Transverse colon (tissue), 4 donors: ENCODE measurements at places on chromosomes 12 and 14.

- DNase-seq = no peak
Measured at GRCh38 chr14:66111891-66112290, 374.3 kb upstream of the CCDC196 start.

DNA sequence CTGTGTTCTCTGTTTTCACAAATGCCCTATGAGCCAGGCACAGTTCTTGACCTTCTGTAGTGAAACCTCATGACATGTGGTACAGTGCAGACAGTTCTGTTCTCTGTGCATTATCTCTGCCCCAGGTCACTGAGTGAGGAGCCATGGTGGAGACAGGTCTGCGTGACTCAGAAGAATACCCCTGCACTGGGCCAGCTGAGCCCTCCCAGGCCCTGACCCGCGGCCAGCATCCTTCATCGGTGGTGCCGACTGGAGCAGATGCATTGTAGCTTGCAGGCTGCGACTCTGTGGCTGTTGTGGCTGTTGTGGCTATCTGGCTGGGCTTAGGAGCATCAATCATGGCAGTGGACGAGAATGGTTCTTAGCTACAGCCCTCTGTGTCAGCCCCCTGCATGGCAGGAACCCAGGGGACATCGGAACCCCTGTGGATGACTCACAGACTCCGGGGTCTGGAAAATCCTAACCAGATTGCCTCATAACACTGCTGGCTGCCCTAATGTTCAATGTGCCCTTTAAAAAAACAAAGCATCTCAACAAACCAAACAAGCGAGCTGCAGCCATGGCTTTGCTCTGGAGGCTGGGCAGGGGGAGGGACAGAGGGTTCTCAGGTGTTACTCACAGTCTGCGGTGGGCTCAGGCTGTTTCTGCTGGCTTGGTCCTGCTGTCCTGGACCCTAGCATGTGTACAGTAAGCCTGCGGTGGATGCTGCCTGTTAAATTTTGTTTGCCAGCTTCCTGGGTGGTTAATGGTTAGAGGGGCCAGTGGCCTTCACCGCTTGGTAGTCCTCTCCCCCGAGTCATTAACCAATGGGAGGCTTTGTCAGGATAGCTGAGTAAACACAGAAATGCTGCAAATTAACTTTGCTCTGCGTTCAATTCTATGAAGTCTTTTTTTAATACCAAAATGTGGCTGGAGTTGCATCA lies at the start of gene SERPINA6:
Gene SERPINA6, minus strand, starts transcription at position 689 of the 923 bp plus-strand sequence. CDS start 8,688 bp downstream, outside the sequence.
- no peak for DNase-seq

- no peak for DNase-seq
Measured at GRCh38 chr12:44389038-44389437, 487.1 kb downstream of the NELL2 start.

- no peak for DNase-seq
Measured at GRCh38 chr12:53208877-53209463, 1.9 kb upstream of the ITGB7 start.

DNA sequence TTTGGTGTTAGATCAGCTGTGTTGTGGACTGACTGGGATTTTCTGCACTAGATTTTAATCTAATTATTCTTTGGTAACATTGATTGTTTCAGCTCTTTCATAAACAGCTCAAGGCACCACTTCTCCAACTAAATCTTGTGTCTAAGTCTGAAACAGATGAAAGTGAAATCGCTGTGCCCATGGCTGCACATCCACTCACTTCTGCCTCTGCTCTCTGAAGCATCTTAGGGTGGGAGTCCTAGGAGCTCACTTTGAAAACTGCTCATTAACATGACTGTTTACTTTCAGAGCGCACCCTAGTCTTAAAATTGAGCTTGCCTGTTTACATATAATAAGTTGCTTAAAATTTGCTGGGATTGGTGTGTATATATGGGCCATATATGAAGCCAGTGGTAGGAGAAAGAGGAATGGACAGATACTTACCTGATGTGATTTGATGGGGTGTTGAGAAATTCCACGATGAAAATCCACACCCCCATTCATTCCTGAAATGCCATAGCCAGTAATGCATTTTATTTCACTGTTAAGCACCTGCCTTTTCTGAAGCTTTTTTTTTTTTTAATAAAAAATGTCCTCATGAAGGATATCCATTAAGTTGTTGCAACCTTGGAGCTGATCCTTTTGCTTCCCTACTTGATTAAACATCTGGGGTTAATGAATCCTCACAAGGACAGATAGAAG lies 52.8 kb downstream of the PPFIBP1 start:
- DNase-seq = no peak

DNA sequence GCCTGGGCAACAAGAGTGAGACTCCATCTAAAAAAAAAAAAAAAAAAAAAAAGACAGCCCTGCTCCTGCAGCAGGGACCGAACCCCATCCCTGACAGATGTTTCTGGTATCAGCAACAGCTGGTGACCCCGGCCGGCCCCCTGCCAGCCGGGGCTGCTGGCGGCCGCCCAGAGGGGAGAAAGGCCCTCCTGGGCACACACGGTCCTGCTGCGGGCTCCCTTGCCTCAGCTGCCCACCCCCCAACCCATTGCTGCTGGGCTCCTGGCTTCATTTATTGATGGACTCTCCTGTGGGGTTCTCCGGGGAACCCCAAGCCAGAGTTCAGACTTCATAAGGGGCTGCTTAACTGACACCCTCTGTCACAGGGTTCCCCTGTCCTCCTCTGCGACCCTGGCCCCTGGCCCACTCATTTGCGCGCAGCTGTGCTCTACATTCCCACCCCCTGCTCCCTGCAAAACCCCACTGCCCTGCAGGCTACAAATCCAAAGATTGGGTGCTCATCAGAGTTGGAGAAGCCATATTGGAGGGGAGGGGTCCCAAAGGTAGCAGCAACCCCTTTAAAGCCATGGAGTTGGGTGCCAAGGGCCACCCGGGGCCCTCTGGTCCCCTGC lies 103.6 kb upstream of the RTL1 start:
- no peak for DNase-seq

- DNase-seq = peak; percentile 73
Measured at GRCh38 chr14:77459072-77459723, 1.3 kb downstream of the AHSA1 start.

DNA sequence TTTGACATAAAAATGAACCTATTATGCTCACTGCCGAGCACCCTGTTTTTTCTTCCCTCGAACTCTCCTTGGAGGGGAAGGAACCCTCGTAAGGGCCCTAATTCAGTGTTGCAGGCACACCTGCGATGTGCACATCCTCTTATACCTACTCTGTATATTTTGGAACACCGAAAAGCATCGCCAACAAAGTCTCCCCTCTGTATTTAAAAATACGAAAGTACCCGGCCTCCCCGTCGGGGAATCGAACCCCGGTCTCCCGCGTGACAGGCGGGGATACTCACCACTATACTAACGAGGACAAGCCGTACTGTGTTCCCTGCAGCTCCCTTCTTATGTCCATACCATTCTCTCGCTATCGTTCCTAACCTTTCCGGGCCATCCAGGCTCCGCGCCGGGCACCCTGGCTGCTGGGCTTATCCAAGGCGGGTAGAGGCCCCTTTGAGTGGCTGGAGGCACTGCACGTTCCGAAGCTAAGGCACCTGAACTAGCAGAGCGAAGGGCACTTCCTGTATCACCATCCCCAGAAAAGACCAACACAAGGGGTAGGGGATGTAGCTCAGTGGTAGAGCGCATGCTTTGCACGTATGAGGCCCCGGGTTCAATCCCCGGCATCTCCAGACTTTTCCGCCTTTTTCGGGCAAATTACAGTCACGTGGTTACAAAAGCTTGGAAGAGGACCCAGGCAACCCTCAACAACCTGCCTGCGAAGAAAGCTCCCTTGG lies 25.1 kb upstream of the UBC start:
- DNase-seq = peak; percentile 90

DNA sequence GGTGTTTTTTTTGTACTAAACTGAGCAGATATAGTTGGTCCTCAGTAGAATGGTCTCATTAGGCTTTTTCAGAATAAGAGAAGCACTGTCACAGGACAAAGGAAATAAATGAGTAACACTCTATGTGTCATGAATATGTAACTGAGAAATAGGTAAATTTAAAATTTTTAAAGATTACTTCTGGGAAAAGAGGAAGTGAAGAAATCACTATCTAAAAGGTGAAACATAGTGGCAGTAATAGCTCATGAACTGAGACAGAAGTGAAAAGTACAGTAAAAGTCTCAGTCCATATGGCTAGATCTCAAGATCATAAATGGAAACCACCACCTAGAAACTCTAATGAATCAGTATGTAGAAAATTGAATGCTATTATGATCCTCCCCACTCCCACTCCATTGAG lies 89.3 kb upstream of the TTC7B start:
- no peak for DNase-seq

DNA sequence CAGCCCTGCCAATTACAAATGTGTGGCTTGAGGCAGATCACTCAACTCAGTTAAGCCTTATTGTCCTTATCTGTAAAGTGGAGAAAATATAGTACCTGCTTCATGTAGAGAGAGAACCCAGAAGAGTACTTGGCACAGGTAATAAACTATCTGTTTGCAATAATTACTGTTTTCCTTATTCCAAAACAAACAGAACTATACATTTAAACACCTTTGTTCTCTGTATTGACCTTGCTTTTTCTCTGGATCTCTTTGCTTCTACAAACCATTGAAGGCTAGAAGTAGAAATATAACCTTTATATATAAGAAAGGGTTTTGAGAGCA lies 70.8 kb upstream of the SRSF5 start:
- no peak for DNase-seq

GRCh38 chr12:87866578-87867292 lies 162.5 kb downstream of the C12orf50 start:
- DNase-seq = no peak

- no peak for DNase-seq
Measured at GRCh38 chr12:97960741-97961608, 498.4 kb downstream of the RMST start.

DNA sequence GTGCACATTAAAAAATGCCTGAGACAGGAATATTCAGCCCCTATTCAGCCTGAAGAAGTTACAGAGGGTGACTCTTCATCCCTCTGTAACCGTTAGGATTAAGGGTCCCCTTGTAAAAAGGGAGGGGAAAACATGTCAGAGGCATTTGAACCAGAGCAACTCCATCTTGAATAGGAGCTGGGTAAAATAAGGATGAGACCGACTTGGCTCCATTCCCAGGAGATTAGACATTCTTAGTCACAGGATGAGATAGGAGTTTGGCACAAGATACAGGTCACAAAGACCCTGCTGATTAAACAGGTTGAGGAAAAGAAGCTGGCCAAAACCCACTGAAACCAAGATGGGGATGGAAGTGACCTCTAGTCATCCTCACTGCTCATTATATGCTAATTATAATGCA lies 19.9 kb upstream of the MDM1 start:
- DNase-seq = no peak

DNA sequence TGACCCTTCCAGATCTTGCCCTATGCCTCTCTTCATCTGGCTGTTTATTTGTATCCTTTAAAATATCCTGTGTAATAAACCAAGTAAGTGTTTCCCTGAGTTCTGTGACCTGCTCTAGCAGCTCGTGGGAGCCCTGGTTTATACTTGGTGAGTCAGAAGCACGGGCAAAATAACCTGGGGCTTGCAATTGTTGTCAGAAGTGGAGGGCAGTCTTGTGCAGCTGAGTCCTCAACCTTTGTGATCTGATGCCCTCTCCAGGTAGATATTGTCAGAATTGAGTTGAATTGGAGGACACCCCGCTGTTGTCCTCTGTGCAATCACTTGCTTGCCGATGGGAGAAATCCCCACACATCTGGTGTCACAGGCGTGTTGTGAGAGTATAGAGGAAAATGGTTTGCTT lies 62.5 kb upstream of the PRICKLE1 start:
- no peak for DNase-seq

- no peak for DNase-seq
Measured at GRCh38 chr14:69214393-69214792, 23.1 kb downstream of the EXD2 start.

DNA sequence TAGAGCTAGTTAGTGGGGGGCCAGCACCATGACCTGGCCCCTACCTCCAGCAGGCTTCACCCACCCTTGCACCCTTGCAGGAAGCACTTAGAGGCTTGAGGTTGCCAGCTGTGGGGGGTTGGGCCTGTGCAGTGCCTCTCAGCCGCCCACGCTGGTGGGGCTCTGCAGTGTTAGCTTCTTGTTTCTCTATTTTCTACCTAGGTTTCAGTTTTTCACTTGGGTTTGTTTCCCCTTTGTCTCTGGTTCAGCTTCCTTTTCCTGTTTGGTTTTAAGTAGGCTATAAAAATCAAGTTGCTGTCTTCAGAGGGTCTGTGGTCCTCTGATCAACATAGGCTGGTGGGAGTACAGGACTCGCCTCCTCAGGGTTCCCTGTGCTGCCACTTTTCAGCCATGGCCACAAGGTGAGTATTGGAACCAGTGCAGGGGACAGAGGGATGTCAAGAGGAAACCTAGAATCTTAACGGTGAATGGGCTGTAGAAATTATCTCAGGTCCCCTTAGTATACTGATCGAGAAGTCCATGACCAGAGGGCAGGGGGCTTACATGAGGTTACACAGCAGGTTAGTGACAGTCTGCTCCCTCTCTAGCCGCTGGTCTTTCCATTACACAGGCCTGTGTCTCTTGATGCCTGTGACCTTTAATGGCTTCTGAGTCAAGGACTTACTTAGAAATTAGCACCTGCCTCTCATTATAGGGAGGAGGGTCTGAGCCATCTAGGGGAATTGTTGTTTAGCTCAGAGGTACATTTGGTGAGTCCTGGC lies at the start of gene EVL:
Gene EVL, plus strand, starts transcription at position 312 of the 761 bp plus-strand sequence. Its CDS starts 79 bp downstream, at position 391.
- peak; percentile 71 for DNase-seq

DNA sequence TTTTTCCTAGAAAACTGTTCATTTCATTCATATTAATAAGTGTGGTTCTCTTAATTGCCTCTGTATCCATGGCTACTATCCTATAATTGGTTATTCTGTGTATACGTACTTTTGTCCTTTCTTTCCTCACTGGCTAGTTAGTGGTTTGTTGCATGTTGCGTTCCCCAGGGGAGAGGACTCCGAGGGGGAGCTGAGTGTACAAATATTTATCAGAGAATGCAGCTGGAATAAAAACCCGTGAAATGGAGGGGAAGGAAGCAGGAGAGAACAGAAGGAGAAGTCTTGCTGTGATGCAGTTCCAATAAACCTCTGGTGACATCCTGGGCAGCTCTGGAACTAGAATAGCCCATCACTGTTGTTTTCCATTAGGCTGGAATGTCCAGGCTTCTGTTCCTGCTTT lies 117.1 kb upstream of the RGS6 start:
- DNase-seq = no peak

DNA sequence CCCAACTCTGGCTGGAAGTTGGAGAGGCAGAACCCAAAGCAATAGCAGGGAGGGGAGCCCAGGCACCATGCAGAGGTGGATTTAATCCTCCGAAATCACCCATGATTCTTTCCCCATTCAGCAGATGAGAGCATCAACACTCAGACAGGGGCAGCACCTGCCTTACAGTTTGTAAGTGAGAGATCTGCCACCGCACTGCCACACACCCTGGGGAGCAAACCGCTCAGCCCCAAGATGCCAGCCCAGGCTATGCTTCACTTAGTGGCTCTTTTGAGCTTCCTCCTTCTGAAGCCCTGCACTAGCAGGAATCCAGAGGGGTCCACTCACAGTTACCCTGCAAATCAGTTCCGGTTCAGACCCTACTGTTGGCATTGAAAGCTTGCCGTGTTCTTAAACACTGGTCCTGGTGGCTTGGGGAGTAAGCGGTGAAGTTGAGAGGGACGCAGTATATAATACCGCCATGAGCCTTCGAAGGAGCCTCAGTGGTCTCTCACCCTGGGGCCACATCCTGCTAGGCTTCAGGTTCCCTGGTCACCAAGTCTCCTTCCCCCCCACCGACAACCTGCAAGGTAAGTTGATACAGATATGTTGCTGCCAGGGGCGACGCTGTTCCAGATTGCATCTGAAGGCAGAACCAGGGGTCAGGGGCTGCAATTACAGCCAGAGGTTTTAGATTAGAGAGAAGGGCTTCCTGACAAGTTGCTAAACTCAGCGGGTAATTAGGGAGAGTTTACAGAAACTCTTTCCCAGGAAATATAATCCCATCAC lies 72.0 kb upstream of the CCND2 start:
- DNase-seq = no peak
